ENCODE measurements at places on chromosomes 2 and 18. TPM values are rescaled to one million over a fixed set of nuclear protein-coding genes. Genes with fewer than 3 reads are reported as not detected.

Gene FABP1
- total RNA-seq: not detected

Gene COLEC11
- 0.85 TPM for total RNA-seq

Gene RETREG2
- 64.1 TPM for total RNA-seq

Gene IL36RN
- not detected for total RNA-seq

Gene MAT2A
- 89.6 TPM for total RNA-seq

Gene PXDN
- 563 TPM for total RNA-seq

Gene GAL3ST2
- not detected for total RNA-seq

Gene FTCDNL1
- total RNA-seq: 0.23 TPM

Gene UGT1A10
- total RNA-seq: not detected

Gene MFSD2B
- total RNA-seq: under 0.01 TPM

Gene SCYGR5
- not detected for total RNA-seq

Gene NTSR2
- total RNA-seq: not detected

Gene ITPRIPL1
- total RNA-seq: 7.0 TPM

Gene AQP12A
- not detected for total RNA-seq

Gene PLCD4
- 4.7 TPM for total RNA-seq

Gene STARD6
- not detected for total RNA-seq

Gene TGFA
- 22.6 TPM for total RNA-seq

Gene ELOA2
- total RNA-seq: not detected

Gene DSC2
- 0.17 TPM for total RNA-seq

Gene NMUR1
- total RNA-seq: 0.05 TPM

Gene ZNF521
- 173 TPM for total RNA-seq

Gene SLC9A2
- total RNA-seq: not detected

Gene TDRD15
- total RNA-seq: not detected

Gene EVX2
- not detected for total RNA-seq

Gene TMEFF2
- 0.05 TPM for total RNA-seq

All from dermis blood vessel endothelial cell (primary cell).